NCI-H2227 treated with DMSO at 0.1 percent for 48 hours (cell line): ENCODE measurements at places on chromosomes 2 and 18.

DNA sequence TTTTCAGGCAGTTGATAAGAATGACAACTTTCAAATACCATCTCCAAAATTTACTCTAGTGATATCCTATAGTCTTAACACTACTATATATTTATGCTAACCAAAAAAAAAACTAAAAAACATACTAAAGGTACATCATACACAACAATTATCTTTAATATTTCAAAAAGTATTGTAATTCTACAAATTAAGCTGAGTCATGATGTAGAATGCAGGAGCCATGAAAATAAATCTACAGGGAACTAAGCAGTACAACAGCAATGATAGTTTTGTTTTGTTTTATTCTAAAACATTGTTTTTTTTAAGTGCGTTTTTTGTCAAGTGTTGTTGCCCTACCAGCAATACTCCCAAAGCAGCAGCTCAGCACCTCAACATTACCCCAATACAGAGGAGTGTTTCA lies 314.3 kb downstream of the FSIP2 start:
- no peak for DNase-seq

DNA sequence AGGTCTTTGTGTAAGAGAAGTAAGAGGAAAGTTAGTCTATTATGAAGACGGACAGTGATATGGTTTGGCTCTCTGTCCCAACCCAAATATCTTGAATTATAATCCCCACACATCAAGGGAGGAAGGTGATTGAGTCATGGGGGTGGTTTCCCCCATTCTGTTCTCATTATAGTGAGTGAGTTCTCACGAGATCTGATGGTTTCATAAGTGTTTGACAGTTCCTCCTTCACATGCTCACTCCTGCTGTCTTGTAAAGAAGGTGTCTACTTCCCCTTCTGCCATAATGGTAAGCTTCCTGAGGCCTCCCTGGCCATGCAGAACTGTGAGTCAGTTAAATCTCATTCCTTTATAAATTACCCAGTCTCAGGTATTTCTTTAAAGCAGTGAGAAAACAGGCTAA lies 67.6 kb downstream of the NEURL3 start:
- no peak for DNase-seq

- DNase-seq: no peak
Measured at GRCh38 chr2:65313126-65313953, 85.7 kb downstream of the ACTR2 start.

DNA sequence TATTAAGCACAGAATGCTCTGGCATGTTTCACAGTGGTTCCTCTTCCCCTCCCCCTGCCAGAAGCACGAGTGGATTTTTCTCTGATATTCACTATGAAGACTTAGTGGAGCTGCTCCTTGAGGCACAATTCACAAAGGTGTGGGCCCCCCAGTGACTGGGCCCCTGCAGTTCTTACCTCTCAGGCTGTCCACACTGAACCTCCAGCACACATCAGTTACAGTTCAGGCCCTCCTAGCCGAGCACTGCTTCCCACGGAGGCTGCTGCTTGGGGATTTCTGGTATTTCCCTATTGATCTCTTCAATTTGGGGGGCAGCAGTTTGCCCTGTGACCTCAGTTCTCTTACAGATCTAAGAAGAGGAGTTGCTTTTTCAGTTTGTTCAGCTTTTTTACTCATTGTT lies 236.1 kb downstream of the SH3RF3 start:
- no peak for DNase-seq

- DNase-seq: no peak
Measured at GRCh38 chr18:62360805-62361204, 35.7 kb downstream of the TNFRSF11A start.

DNA sequence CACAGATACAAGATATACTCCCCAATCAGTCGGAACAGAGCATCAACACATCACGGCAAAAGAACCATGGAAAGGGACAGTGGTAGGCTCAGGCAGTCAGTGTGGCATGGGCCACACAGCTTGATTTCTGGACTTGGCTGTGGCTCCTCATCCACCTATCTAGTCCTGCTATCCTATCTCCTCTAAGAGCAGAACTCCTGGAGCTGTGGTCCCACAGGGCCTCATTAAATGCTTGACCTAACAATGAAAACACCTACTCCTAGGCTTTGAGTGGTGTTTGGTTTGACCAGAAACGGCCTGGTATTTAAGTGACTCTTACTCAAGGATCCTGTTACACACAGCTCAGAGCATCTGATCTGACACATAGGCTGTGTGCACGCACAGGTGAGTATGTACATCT lies 33.6 kb upstream of the SMAD2 start:
- DNase-seq: no peak

GRCh38 chr18:10100941-10101701 lies 187.3 kb downstream of the VAPA start:
- DNase-seq: no peak

DNA sequence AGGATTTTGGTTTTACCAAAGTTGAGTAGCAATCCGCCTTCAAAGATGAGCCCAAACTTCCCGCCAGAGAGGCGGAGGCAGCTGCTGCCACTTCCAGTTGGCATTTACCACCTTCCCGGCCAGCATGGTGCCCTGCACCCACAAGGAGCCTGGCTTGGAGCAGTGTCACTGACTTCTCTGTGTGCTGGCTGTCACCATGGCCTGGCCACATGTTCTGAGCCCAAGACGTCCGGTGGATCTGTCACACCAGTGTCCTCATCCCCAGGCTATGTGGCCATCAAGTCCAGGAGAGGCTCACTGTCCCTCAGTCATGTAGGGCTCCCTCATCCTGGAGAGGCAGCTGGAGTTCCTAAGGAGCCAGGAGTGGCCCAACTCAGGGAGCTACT lies 100.6 kb downstream of the ACKR3 start:
- no peak for DNase-seq

DNA sequence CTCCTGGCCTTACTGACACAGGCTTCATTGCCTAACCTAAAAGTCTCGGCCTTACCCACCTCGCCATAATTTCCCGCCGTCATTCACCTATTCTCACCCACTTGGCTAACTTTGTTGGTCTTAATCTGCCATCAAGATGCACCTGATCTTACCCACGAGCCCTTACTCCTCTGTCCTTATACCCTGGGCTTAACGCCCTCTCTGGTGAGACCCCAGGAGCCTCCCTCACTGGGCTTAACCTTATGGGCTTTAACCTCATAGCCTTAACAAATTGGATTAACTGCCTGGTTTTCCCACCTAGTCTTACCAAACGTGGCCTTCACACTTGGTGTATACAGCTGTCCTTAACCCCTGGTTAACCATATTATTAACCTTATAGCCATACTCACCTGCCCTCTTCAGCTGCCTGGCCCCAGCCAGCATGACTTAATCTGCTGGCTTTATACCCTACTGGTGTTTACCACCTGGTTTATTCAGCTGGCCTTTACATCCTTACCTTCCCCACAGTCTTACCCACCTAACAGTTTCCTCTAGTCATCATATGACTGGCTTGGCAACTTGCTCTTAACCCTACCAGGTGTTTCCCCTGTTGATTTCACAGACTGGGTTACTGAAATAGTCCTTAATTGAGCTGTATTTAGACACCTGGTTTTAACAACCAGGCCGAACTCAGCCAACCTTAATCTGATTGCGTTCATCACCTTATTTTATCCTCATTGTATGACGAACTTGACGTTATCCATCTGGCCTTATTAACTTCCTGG lies 132.0 kb upstream of the ZSWIM2 start:
- DNase-seq: no peak

GRCh38 chr18:64099244-64099643 lies 49.6 kb downstream of the LINC00305 start:
- no peak for DNase-seq

- no peak for DNase-seq
Measured at GRCh38 chr18:48573632-48574283, 34.9 kb downstream of the CTIF start.

- no peak for DNase-seq
Measured at GRCh38 chr2:52918551-52918950, 849.1 kb upstream of the CHAC2 start.

- DNase-seq: no peak
Measured at GRCh38 chr18:72372076-72372475, 172.1 kb downstream of the CBLN2 start.

DNA sequence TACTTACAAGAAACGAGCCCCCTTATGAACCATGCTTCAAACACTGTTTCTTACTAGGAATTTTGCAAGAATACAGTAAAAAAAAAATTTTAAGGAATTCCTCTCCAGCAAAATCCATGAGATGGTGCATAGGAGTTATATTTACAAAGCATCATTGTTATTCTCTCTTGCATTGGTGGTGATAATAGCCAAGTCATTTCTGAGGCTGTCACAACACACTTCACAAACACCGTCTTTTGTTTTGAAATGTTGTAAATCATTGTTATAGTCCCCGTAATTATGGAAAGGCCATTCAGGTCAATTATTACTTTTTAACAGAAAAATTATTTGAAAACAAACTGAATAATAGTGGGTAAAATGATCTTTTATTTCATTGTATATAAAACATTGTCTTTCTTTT lies 60.1 kb downstream of the DYNC1I2 start:
- peak; percentile 44 for DNase-seq

GRCh38 chr2:104658144-104658835 lies 195.6 kb upstream of the POU3F3 start:
- no peak for DNase-seq

DNA sequence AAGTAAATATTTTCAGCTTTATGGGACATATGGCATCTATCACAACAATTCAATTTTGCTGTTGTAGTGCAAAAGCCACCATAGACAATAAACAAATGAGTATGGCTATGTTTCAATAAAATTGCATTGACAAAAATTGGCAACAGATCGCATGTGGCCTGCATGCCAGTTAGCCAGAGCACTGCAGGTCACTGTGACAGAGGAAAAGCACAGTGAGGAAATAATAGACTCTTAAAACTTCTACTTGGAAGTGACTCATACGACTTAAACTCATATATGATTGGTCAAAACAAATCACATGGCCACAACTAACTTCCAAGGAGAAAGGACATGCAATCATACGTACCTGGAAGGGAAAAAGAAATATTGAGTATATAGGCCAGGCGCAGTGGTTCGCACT lies 44.4 kb downstream of the EXOC6B start:
- DNase-seq: no peak

DNA sequence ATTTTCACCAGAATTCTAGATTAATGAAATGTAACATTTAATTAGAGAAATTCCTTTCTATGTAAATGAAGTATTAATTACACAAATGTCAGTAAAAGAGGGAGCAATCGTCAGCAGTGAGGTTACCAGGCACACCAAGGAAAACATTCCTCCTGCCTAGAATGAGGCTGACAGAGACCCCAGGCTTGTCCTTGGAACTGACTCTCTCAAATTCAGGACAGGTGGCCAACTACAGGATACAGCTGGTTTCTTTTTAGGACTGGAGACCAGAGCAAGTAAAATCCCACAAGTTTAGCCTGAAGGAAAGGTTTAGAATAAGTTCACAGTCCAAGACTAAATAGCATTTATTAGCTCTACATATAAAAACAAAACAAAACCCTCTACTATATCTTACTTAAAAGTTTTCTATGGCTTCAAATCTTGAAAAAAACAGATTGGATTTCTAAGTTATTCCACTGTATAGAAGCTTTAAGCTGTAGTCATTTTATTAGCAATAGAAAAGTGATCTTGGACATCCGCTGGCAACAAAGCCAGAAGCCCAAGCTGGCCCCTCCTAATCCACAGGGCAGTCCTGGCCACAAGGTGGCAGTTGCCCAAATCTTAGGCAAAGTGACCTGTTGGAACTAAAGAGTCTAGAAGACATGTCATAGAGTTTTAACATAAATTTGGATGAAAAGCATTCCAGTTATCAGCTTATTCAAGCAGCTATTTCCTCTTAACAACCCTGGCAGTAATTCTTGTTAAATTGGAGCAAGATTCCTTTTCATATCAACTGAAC lies 81.0 kb downstream of the SP3 start:
- DNase-seq: no peak

DNA sequence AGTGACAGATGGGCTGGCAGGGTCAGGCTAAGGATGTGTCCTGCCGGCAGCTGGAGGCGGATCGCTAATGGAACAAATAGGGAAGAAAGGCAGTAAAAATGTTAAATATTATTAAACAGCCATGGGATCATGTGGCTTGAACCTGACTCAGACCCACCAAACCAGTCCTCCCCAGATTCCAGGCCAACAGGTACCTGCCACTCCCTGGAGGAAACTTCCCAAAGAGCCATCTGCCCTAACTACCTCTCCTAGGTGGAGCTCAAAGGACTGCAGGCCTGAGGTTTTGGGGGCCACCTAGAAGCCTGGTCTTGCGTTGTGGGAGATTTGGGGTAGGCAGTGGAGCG lies 34.3 kb downstream of the CIB4 start:
- DNase-seq: no peak

GRCh38 chr18:767961-768360 lies 44.1 kb downstream of the YES1 start:
- no peak for DNase-seq

GRCh38 chr18:44852818-44853217 lies 172.1 kb downstream of the SETBP1 start:
- DNase-seq: no peak

DNA sequence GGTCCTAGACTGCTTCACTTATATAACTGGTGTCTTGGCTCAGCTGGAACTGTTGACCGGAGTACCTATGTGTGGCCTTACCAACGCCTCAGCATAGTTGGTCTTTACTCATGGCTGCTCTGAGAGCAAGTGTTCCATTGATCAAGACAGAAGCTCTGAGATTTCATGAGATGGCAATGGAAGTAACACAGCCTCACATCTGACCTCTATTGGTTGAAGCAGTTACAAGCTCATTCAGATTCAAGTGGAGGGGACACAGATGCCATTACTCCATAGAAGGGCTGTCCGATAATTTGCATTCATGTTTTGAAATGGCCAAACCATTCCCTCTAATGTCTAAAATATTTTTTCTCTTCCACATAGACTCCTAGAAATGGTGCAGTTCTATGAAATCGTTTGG lies 46.4 kb upstream of the STK39 start:
- no peak for DNase-seq

GRCh38 chr2:228627510-228627909 lies 446.0 kb upstream of the SPHKAP start:
- DNase-seq: no peak

- no peak for DNase-seq
Measured at GRCh38 chr2:98280376-98281102, 65.7 kb upstream of the CNGA3 start.

- no peak for DNase-seq
Measured at GRCh38 chr2:37683921-37684780, 12.7 kb upstream of the CDC42EP3 start.

DNA sequence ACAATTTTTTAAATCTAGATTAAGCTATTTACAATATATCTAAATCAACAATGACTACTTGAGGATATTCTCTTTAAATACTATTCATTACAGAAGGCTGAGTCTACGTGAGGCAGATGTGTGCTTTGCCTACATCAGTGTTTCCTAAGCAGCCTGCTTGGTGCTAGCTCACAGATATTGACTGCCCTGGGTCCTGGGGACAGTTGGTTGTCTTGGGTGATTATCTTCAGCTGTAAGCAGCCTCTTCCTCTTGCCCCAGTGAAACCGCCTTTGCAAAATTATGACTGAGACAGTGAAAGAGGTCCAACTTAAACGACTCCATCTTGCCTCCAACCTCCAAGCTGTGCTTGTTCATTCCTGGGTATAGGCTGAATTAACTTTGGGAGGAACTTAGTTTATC lies 39.6 kb upstream of the CCDC88A start:
- DNase-seq: no peak
